ENCODE measurements at places on chromosomes 4 and X.

GRCh38 chr4:5782829-5783476, 72.0 kb downstream of the EVC start:
- DNase-seq = no peak

GRCh38 chr4:90572996-90573395, 445.8 kb downstream of the CCSER1 start:
- DNase-seq = no peak

DNA sequence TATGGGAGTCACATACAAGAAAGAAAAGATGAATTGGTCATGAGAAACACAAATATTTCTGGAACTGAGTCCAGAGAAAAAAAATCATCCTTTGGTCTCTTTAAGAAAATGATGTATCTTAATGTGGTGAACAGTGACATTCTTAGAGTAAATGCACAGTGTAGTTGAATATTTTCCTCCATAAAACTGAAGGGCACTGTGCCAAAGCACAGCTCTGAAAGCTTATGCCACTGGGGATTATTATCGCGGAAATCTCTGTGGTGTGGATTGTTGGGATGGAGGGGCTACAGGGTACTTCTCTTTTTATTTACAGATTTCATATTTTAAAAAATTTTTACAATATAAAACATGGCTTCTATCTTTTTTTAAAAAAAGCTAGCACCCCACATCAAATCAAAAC, 908.1 kb downstream of the CCSER1 start:
- DNase-seq = no peak

DNA sequence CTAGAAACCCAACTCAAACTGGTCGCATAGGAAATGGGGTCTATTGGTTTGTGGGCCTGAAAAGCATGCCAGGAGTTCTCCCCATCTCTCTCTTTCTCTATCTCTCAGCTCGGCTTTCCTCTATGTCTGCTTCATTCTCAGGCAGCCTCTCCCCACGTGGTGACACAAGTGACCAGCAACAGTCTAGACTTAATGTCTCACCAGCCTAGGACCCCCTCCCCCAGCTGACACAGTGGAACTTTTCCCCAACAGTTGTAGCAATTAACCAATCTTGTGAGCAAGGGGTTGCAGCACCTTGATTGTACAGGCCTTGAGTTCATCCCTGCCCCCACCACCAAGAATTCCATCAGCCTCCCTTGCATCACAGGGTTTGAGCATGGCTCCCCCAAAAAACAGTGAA, 159.8 kb upstream of the KIT start:
- no peak for DNase-seq

DNA sequence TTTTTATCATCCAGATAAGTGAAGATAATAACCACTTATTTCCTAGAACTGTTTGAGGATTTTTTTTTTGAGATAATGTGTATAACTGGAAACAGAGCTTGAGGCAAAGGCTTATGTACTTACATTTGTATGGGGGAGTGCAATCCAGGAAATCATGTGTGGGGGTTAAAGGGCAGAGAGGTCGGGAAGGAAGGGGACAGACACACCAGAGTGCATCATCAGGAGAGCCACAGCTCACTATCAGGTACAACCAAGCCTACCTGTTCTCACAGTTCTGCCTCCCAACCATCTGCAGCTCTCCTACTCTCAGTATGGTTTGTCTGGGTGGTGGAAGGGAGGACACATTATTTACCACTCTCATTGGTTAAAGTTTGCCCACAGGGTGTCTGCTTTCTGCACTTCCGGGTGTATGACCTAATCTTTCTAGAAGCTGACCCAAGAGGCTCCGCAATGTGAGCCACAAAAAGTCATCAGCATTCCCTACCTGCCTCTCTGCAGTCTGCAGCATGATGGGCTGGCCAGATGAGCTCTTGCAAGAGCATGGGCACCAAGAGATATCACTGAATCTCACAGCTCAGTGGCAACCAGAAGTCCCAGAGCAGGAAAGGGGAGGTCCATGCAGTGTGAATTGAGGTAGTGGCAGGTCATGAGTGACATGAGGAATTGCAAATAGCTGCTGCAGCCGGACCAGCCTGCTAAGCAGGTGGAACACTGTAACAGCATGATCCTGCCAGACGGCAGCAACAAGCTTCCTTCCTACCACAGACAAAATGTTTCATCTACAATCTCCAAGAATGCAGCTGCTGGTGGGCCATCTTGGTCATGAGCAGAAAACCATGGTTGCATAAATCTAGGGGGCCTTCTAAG, 36.9 kb upstream of the SPRY1 start:
- DNase-seq = no peak

- DNase-seq = no peak
Measured at GRCh38 chr4:15755321-15756155, 22.6 kb upstream of the CD38 start.
